ENCODE measurements at places on chromosomes 5 and 9. TPM values are rescaled to one million over a fixed set of nuclear protein-coding genes. Genes with fewer than 3 reads are reported as not detected.

TRMO gene
- polyA plus RNA-seq, result 37.3 TPM

ARHGEF28 gene
- 3.9 TPM for polyA plus RNA-seq

GGTA1 gene
- polyA plus RNA-seq, result 8.9 TPM

SOX30 gene
- 197 TPM for polyA plus RNA-seq

FOXD4L3 gene
- 0.18 TPM for polyA plus RNA-seq

CNTNAP3B gene
- polyA plus RNA-seq, result 5.9 TPM

CCNJL gene
- 23.6 TPM for polyA plus RNA-seq

MTAP gene
- polyA plus RNA-seq, result 18.2 TPM

ACTBL2 gene
- polyA plus RNA-seq, result 0.15 TPM

SLC9A3 gene
- 2.6 TPM for polyA plus RNA-seq

TNFSF15 gene
- polyA plus RNA-seq, result 0.40 TPM

LAMC3 gene
- 35.9 TPM for polyA plus RNA-seq

ARSI gene
- polyA plus RNA-seq, result 0.92 TPM

PTPDC1 gene
- 18.3 TPM for polyA plus RNA-seq

SH3PXD2B gene
- polyA plus RNA-seq, result 20.2 TPM
